Bronchial epithelial cell (primary cell): ENCODE measurements at places on chromosomes 12 and 14.

DNA sequence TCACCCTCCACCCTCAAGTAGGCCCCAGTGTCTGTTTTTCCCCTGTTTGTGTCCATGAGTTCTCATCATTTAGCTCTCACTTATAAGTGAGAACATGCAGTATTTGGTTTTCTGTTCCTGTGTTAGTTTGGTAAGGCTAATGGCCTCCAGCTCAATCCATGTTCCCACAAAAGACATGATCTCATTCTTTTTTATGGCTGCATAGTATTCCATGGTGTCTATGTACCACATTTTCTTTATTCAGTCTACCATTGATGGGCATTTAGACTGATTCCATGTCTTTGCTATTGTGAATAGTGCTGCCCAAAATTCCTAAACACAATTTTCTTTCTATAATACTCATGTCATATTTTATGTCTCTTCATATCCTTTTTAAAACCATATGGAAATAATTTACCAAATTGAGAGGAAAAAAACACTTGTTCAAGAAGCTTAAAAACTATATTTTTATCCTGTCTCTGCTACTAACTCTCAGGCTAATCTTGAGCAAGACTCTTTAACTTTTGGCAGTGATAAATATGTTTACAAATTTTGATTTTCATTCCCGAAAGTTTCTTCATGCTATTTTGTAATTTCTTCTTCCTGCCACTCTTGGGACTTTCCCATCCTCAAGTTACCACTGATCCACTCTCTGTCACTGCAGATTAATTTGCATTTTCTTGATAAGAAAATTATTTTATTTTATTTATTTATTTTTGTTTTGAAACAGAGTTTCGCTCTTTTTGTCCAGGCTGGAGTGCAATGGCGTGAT is 28.0 kb upstream of the OSBPL8 start:
- no peak for DNase-seq

DNA sequence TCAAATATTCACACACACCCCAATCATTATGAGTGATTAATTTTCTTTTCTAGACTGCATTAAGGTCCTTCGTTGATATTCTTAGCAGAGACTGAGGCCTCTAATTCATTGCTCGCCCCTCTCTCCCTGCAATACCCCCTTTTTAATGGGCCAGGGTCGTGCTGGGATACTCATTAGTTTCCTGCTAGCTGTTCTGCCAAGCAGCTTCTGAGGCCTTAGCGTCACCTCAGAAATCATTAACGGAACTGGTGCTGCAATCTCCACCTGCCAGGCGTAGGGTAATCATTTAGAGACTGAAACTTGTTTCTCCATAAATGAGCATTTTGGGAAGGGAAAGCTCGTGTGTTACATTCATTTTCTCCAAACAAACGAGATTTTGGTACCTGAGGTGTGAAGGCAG is 1054.7 kb downstream of the GALC start:
- no peak for DNase-seq

- peak; percentile 76 for DNase-seq
Observed at GRCh38 chr12:92028441-92028709, 117.3 kb downstream of the BTG1 start.

DNA sequence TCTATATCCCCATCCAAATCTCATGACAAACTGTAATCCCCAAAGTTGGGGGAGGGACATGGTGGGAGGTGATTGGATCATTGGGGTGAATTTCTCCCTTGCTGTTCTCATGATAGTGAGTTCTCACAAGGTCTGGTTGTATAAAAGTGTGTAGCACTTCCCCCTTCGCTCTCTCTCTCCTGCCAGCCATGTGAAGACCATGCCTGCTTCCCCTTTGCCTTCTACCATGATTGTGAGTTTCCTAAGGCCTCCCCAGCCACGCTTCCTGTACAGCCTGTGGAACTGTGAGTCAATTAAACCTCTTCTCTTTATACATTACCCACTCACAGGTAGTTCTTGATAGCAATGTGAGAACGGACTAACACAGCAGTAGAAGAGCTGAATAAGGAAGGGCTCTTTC is 62.6 kb upstream of the VASH1 start:
- no peak for DNase-seq

DNA sequence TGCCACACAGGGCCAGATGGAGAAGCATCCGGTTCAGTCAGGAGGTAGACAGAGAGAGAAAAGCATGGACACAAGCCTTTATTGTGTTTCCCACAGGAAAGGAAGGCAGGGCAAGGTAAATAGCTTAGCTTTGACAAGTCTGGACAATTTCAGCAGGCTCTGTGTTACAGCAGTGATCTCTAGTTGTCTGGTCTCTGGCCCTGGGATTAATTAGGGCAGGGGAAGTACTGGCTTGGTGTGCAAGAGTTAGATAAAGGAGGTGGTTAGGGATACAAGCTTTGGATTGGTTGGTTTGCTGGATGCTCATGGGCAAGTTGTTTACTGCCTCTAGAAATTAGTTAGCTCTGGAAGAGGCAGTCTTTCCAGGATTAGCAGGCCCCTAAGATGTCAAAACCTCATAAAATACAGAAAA is 15.1 kb upstream of the NGDN start:
- DNase-seq: peak; percentile 80

DNA sequence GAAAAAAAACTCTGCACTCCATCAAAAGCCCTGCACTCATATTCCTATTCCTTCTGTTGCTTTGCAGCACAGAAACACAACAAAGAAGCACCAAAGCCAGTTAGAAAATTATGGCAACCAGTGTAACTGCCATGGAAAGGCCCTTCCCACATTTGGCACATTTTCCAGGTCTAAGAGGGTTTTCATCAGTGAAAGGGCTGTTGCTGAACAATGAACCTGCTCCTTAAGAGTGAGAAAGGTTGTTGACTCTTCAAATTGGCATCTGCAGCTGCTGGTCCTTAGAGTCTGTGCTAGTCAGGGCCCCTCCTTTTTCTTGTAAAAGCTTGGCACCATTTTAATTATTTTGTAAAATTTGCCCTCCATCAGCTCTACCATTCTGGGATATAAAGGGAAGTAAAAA is 378.7 kb upstream of the KITLG start:
- no peak for DNase-seq

- DNase-seq: peak; percentile 5
Observed at GRCh38 chr12:48422060-48422459, 50.3 kb upstream of the ANP32D start.

DNA sequence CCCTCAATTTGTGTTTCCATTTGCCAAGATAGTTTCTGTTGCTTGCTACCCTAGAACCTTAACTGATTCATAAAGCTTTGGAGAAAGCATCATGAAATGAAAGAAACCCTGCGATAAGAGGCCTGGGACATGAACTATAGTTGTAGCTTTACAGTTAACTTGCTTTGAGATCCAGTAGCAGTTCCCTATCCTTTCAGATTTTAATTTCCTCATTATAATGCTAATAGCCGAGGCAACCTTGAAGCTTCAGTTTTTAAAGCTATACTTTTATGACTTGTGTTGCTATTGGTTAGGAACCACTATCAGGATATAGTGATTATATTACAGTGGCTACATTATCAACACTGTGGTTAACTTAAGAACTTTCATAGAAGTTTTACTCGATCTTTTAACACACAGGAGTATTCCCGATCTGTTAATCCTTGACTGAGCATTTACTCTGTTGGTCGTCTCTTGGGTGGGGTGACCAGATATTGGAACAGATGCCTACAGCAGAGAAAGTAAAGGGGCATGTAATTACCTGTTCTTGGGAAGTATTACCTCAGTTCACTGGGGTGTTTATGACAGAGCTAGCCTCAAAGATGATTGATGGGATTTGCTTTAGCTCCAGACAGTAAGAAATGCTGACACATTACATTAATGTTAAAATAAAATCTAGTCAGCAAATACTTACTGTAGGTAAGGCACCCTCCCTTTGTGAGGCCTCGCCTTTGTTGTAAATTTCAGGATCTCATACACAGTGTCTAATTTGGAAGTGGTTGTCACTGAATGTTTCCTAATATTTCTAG is 86.2 kb upstream of the CSRP2 start:
- DNase-seq: peak; percentile 83

GRCh38 chr12:16828891-16829290 is 222.9 kb upstream of the LMO3 start:
- DNase-seq: no peak

GRCh38 chr14:102075155-102075554 is 11.7 kb downstream of the HSP90AA1 start:
- DNase-seq: no peak

- DNase-seq: peak; percentile 33
Observed at GRCh38 chr12:126493366-126494108, 1428.3 kb downstream of the AACS start.

DNA sequence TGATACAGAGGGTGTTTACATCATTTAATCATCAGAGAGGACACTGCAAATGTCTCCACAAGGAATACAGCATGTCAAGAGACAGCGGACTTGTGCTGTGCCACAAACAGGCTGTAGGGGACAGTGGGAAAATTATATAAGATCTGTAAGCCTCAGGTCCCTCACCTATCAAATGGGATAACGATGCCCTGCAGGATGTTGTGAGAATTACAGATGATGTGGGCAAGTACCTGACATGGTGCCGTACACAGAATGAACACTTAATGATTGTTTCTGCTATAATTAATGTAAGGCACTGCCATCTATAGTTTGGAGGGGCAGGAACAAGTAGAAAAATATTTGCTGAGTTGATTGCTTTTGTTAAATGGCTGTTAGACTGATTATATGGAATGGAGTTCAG is 81.9 kb upstream of the GTF2A1 start:
- no peak for DNase-seq

GRCh38 chr14:65476942-65477318 is 64.4 kb downstream of the FUT8 start:
- DNase-seq: no peak

- peak; percentile 35 for DNase-seq
Observed at GRCh38 chr14:79415726-79416125, 795.6 kb downstream of the DIO2 start.

- DNase-seq: no peak
Observed at GRCh38 chr12:122845041-122845864, 10.0 kb downstream of the HIP1R start.

- DNase-seq: no peak
Observed at GRCh38 chr14:53900499-53900898, 56.1 kb downstream of the BMP4 start.

DNA sequence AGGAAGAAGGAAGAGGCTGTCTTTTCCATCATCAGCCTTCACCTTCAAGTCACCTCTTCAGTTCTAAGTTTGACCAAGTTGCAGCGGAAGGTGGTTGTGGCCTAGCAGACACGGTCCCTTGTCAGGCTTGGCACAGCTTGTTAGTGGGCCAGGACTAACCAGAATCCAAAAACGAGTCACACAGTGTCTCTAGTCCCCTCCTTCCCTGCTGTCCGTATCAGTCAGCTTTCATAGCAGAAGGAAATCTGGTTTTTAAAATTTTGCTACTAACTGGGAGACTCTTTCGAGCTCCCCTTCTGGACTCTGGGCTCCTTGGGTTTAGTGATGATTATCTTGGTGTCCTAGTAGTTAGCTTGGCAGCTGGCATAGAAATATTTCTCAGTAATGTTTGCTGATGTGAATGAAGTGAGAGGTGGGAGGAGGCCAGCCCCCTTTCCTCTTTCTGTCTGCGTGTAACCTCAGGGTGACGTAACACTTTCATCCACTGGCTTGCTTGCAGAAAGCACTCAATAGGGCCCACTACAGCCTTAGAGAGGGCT is 3.8 kb downstream of the ETV6 start:
- no peak for DNase-seq

DNA sequence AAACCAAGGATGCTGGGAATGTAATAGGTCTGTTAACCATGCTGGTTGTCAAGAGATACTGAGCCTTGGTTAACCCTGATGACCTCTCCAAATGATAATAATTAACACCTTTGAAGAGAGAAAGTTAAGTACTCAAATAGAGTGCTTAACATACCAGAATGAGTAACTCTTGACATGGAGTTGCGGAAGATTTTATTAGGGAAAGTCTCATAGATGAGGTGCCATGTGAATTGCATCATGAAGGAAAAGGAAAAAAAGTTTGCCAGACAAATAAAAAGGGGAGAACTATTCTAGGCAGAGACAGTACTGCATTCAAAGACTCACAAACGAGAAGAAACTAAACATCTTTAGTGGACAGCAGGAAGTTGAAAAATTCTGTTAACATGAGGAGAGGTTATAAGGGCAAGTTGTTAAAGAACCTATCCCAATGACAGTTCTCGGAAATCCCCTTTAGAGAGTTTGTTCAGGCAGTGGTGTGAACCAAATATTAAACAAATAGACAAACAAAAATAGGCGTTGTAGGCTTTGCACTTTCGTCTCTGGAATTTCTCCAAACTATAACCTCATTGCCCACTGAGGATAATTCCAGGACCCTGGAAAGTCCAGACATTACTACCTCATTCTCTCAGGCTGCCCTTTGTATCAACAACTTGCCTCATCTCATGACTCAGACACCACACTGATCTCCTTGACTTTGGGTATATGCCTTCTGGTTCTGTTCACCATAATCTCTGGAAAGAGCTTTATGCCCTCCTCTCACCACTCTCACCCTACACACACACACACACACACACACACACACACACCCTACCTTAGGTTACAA is 435.0 kb downstream of the GXYLT1 start:
- peak; percentile 27 for DNase-seq

DNA sequence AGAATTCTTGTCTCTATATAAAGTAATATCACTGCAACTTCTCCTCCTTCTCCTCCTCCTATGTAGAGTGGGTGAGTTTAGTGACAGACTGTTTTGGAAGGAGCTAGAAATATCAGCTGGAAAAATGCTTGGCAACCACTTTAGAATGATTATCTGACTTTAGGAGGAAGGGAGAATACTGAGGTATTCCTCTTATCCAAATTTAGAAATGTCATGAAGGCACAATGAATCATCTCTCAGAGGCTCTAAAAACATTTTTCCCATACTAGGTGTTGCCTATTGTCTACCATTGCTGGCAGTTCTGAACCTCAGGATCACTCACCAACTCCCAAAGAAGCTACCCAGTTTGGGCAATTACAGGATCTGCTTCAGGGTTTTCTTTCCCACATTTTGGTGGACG is 306.6 kb upstream of the ATP2B1 start:
- peak; percentile 61 for DNase-seq

- DNase-seq: no peak
Observed at GRCh38 chr14:100488057-100488456, 99.2 kb downstream of the BEGAIN start.

GRCh38 chr12:3746758-3747157 is 6.2 kb downstream of the CRACR2A start:
- DNase-seq: no peak

DNA sequence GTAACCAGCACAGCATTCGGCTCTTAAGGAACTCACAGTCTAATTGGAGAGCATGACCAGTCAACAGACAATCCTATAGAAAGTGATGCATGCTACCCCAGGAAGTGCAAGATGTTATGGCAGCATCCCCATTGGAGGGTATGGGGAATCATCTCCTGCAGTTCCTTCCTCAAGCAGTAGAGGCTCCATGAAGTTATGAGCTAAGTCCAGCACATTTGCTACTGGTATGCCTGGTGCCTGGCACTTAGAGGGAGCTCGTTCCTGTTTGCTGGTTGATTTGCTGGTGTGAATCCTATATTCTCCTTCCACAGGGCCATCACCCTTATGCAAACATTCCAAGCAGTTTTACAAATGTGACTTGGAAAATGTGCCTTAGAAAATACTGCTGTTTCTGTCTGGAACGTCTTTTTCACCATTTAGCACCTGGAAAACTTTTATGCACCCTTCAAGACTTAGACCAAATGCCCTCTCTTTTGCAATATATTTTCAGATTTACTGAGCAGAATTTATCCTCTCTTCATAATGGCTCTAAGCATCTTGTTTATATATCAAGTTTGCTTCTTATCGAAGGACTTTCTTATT is 136.1 kb upstream of the WSCD2 start:
- DNase-seq: peak; percentile 62

GRCh38 chr14:57771801-57772200 is 94.1 kb downstream of the SLC35F4 start:
- DNase-seq: no peak
